Lower lobe of right lung (tissue), 2 donors: ENCODE measurements at places on chromosomes 11 and 22.

GRCh38 chr22:25154667-25154999 is 45.0 kb upstream of the CRYBB3 start:
- H3K4me1 ChIP-seq = peaks cover 19% of the 10 kb centered on the region
- DNase-seq = no peak
- peak overlapping the region; percentile 66 for H3K27ac ChIP-seq

DNA sequence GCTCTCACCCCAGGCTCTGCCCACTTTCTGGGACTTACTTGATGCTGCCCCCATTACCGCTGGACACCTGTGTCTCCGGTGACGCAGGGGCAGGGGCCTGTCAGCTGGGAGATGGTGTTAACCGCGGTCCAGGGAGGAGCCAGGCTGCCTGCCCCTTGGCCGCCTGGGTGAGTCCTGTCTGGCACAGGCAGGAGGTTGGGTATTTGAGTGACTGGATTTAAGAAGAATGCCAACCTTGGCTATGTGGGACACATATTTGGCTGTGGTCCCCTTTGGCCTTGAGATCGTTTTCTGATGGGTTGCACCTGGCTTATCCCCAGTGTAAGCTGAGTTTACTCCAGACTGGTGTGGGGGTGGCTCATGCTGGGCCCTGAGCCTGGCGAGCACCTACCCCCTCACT is 2.5 kb downstream of the MUC6 start:
- no peaks in the 10 kb centered on the region for H3K36me3 ChIP-seq
- no peak for DNase-seq
- peaks cover 15% of the 10 kb centered on the region for H3K27me3 ChIP-seq
- no peak overlapping the region for H3K27ac ChIP-seq
- H3K4me3 ChIP-seq = no peak overlapping the region

- no peak overlapping the region for H3K27ac ChIP-seq
- H3K36me3 ChIP-seq = no peaks in the 10 kb centered on the region
Measured at GRCh38 chr11:117794772-117795629, 2.0 kb downstream of the DSCAML1 start.

DNA sequence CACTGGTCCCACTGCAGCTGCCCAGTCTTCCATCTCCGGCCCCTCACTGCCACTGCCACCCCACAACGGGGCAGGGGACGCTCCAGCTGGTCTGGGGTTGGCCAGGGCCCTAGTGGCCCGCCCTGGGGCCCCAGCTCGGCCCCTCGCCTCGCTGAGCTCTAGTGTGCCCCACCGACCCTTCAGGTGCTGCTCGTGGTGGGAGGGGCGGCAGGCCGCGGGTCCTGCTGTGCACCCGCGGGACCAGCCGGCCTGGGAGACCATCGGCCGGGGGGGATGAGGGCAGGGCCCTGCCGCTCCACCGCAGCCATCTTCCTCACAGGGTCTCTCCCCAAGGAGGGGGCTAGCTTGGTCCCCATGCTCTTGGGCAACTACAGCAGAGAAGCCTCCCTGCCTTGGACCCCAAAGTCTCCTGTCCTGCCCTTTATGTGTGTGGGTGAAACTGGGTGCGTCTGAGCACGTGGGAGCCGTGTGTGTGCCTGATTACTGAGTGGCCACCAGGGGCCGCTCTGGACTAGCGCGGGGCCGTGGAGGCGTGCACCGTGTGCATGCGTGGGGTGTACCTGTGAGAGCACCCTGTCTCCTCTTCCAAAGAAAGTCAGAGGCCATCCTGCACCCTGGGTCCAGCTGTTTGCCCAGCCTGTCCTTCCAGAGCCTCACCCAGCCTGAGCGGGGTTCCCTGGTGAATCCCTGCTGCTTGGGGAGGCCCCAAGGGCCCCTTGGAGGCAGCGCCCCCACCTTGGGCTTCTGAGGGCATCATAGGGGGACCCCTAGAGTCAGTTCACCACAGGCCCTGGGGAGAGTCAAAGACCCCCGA is 6.0 kb upstream of the ACR start:
- no peak overlapping the region for H3K4me3 ChIP-seq
- peak; percentile 52 for DNase-seq
- peak overlapping the region; percentile 38 for H3K27ac ChIP-seq
- H3K27me3 ChIP-seq = peaks cover 12% of the 10 kb centered on the region
- H3K36me3 ChIP-seq = peaks cover 4% of the 10 kb centered on the region
- peaks cover 12% of the 10 kb centered on the region for H3K4me1 ChIP-seq

DNA sequence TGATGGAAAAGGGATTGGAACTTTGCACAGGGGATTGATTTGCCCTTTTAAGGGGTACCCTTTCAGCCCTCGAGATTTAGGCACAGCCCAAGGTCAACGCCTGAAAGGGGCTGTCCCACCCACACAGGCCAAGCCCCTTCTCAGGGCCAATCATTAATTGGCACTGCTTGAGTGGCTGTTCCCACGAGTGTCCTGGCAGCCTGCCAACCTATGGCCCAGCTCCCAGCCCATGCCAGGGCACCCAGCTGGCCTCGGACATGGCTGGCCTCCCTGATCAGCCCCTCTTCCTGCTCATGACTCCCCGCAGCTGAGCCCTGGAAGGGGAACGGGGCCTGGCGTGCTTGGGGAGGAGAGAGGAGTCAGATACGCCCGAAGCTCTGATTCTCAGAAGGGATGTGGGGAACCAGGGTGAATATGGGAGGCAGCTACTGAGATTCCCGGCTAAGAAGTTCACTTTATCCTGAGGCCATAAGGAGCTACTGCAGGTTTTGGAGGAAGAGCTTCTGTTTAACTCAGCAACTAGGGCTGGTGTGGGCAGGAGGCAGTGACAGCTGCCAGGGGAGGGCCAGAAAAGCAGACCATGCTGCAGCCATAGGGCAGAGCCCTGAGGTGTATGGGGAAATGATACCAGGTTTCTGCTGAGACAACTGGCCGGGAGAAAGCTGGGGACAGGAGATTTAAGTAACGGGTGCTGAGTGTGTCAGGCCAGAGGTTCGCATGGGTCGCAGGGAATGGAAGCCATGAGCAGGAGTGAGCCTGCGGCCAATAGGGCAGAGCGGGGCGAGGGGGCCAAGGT is 30.0 kb downstream of the WNT7B start:
- no peaks in the 10 kb centered on the region for H3K4me1 ChIP-seq
- H3K36me3 ChIP-seq = no peaks in the 10 kb centered on the region
- H3K27me3 ChIP-seq = peaks cover 2% of the 10 kb centered on the region
- DNase-seq = no peak
- H3K4me3 ChIP-seq = no peak overlapping the region

GRCh38 chr22:38570779-38571364 is 889 bp upstream of the DMC1 start:
- H3K4me1 ChIP-seq = peaks cover 13% of the 10 kb centered on the region
- H3K27me3 ChIP-seq = no peaks in the 10 kb centered on the region
- DNase-seq = peak; percentile 51
- H3K36me3 ChIP-seq = no peaks in the 10 kb centered on the region
- peak overlapping the region; percentile 60 for H3K4me3 ChIP-seq

- H3K27ac ChIP-seq = no peak overlapping the region
- no peaks in the 10 kb centered on the region for H3K4me1 ChIP-seq
- H3K4me3 ChIP-seq = no peak overlapping the region
- DNase-seq = no peak
- H3K27me3 ChIP-seq = no peaks in the 10 kb centered on the region
Measured at GRCh38 chr22:25709758-25710157, 32.2 kb upstream of the MYO18B start.

GRCh38 chr11:46983598-46983997 is 47.0 kb downstream of the CSTPP1 start:
- no peak overlapping the region for H3K4me3 ChIP-seq
- H3K4me1 ChIP-seq = no peaks in the 10 kb centered on the region
- H3K36me3 ChIP-seq = peaks cover 8% of the 10 kb centered on the region
- no peak overlapping the region for H3K27ac ChIP-seq

GRCh38 chr11:85705800-85706199 is 19.8 kb upstream of the CCDC89 start:
- no peak overlapping the region for H3K4me3 ChIP-seq
- H3K27me3 ChIP-seq = no peaks in the 10 kb centered on the region
- H3K4me1 ChIP-seq = no peaks in the 10 kb centered on the region

GRCh38 chr11:44066732-44067141 is 667 bp downstream of the ACCS start:
- peak overlapping the region; percentile 92 for H3K27ac ChIP-seq
- no peaks in the 10 kb centered on the region for H3K27me3 ChIP-seq
- H3K4me3 ChIP-seq = peak overlapping the region; percentile 74
- peaks cover 14% of the 10 kb centered on the region for H3K4me1 ChIP-seq
- peaks cover 8% of the 10 kb centered on the region for H3K36me3 ChIP-seq
- no peak for DNase-seq

- H3K27ac ChIP-seq = no peak overlapping the region
- no peak overlapping the region for H3K4me3 ChIP-seq
- no peak for DNase-seq
Measured at GRCh38 chr22:44689173-44689572, 12.8 kb upstream of the PRR5 start.

GRCh38 chr22:43429426-43429825 is 17.6 kb downstream of the MPPED1 start:
- H3K4me3 ChIP-seq = no peak overlapping the region
- no peaks in the 10 kb centered on the region for H3K36me3 ChIP-seq
- DNase-seq = peak; percentile 9
- no peak overlapping the region for H3K27ac ChIP-seq

- no peak overlapping the region for H3K27ac ChIP-seq
- no peak overlapping the region for H3K4me3 ChIP-seq
- DNase-seq = no peak
- H3K36me3 ChIP-seq = peaks cover 11% of the 10 kb centered on the region
- no peaks in the 10 kb centered on the region for H3K27me3 ChIP-seq
- H3K4me1 ChIP-seq = no peaks in the 10 kb centered on the region
Measured at GRCh38 chr11:47607380-47607779, 13.2 kb upstream of the C1QTNF4 start.

DNA sequence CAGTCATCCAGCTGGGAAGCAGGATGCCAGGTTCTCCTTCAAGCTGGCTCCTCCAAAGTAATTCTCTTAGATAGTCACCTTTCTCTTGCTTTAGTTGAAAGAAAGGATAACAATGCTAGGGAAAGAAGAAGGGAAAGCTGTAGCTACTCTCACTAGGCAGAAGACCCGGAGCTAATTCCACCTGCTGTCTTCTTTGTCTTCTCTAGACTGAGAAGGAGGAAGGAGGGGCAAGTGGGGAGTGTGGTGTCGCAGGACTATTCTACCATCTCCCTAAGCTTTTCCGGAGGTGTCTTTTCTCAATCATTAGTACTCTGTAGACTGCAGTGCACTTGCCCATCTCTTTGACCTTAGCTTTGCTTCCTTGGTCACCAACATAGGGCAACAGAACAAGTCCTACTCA is 162.8 kb downstream of the NCAM1 start:
- no peak for DNase-seq
- no peaks in the 10 kb centered on the region for H3K27me3 ChIP-seq
- no peaks in the 10 kb centered on the region for H3K4me1 ChIP-seq
- H3K4me3 ChIP-seq = no peak overlapping the region
- no peak overlapping the region for H3K27ac ChIP-seq
- no peaks in the 10 kb centered on the region for H3K36me3 ChIP-seq

DNA sequence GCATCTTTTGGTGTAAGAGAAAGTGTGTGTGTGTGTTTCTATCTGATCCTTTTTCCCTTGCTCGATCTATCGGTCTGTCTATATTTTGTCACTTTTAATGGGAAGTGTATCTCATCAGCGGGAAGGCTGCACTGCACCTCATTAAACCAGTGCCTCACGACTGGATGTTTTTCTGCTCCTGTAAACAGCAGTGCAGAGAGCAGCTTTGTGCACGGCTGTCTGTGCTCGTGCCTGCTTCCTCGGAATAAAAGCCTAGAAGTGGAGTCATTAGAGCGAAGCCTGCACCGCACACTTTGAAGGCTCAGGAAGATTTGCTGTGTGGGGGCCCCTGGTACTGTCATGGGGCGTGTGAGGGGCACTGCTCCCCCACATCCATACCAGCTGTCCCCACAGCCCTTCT is 27.0 kb upstream of the PARVG start:
- no peak overlapping the region for H3K27ac ChIP-seq
- H3K36me3 ChIP-seq = peaks cover 51% of the 10 kb centered on the region
- no peak overlapping the region for H3K4me3 ChIP-seq
- H3K27me3 ChIP-seq = no peaks in the 10 kb centered on the region

DNA sequence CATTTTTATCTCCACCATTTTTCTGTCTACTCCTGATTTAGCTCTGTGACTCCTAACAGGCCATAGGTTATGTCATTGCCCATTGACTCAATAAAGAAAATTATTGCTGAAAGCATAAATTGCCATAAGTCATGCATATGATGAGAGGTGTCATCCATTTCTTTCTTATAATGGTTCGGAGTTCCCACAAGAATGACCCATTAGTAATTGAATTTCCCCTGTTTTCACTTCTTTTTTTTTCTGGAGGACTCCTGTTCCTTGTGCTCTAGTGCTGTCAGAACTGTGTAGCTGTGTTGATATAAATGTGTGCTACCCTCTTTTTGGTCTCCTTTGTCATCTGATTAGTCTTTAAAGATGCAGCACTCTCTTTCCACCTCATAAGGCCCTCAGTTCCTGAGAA is 22.9 kb upstream of the CARD18 start:
- no peaks in the 10 kb centered on the region for H3K27me3 ChIP-seq
- DNase-seq = no peak
- no peaks in the 10 kb centered on the region for H3K36me3 ChIP-seq
- no peaks in the 10 kb centered on the region for H3K4me1 ChIP-seq
- no peak overlapping the region for H3K27ac ChIP-seq
- no peak overlapping the region for H3K4me3 ChIP-seq

DNA sequence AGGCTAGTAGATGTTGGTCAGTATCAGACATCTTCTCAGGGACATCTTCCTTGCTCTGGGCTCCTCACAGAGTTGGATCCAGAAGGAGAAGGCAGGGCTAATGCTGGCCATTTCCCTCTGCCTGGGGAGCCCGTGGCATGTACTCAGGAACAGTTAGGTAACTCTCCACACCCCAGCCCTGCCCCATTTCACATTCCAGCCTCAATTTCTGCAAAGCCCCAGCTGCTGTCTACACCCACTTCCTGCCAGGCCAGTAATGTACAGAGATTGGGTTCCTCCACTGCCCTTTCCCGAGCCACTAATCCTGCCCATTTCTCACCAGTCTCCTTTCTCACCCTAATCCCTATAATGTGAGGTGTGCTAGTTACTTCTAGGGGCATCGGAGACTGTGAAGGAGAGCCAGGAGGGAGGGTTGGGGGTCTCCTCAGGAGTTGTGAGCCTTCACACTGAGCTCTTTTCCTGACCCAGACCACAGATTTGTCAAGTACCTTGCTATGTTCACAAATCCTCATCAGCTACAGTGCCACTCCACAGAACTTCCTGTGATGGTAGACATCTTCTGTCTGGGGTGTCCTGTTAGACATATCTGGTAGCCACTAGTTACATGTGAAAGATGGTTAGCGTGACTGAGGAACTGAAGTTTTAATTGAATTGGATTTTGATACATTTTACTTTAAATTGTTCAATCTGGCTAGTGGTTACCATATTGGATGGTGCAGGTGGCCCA is 1.3 kb upstream of the SEC14L3 start:
- H3K27me3 ChIP-seq = peaks cover 17% of the 10 kb centered on the region
- no peaks in the 10 kb centered on the region for H3K4me1 ChIP-seq
- H3K36me3 ChIP-seq = no peaks in the 10 kb centered on the region
- no peak overlapping the region for H3K27ac ChIP-seq

GRCh38 chr11:13268791-13269190 is 8.8 kb upstream of the BMAL1 start:
- H3K27me3 ChIP-seq = no peaks in the 10 kb centered on the region
- no peak overlapping the region for H3K4me3 ChIP-seq
- H3K36me3 ChIP-seq = no peaks in the 10 kb centered on the region
- H3K4me1 ChIP-seq = no peaks in the 10 kb centered on the region
